NCI-H774 (cell line): ENCODE measurements at places on chromosomes 5 and 9.
A peak's percentile ranks its signal among the peaks of the same experiment; 100 is the strongest.

DNA sequence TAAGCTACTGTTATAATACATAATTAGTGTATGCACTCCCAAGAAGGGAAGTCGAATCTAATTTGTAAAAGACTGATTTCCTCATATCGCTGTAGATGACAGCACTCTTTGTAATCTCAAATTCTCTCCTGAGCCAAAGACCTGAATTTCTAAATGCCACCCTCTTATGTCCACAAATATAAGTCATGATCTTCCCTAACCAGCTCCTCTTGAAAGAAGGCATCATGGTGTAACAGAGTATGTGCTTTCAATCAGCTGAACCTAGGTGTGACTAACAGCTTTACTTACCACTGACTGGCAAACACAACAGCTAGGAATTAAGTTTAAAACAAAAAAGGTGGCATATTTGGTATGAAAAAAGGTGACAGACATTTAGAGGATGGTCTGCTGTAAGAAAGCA lies 34.0 kb upstream of the CTNNAL1 start:
- DNase-seq: no peak

- DNase-seq: peak; percentile 47
Measured at GRCh38 chr5:67648201-67648671, 451.6 kb upstream of the CD180 start.

DNA sequence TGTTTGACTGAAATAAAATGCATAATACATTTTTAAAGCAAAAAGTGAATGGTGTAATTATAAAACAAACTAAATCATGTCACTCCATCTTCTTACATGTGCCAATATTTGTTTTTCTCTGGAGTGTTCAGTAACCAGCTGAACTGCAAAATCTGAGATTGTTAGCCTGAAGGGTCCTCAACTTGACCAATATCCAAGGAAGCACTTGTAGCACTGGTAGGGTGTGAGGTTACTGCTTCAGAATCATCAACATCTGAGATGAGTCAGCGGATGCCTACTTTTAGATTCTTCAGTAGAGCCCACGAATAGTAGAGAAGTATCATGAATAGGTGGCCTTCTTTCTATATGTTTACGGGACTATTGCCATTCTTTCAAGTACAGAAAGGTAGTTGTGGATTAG lies 226.7 kb downstream of the TLE4 start:
- no peak for DNase-seq

GRCh38 chr9:105415662-105415980 lies 32.2 kb upstream of the FSD1L start:
- DNase-seq: no peak

GRCh38 chr5:143106174-143106573 lies 297.3 kb downstream of the NR3C1 start:
- no peak for DNase-seq

DNA sequence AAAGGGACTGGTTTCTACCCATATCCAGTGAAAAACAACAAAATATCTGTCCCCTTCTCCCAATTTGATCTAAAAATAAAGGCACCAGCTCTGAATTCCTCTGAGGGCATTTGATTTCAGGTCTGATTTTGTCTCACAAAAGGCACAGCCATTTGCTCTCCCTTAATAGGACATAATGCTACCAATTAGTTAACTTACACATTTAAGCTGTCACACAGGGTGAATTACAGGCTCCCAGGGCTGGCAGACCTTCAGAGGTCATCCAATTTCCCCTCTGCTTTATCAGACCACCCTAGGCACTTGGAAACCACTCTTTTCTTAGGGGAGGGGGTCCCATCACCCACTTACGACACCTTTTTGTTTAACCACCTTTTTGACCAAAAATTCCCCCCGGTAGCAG lies 319.9 kb downstream of the SPOCK1 start:
- no peak for DNase-seq

GRCh38 chr9:79259858-79260257 lies 311.9 kb upstream of the TLE4 start:
- DNase-seq: no peak

DNA sequence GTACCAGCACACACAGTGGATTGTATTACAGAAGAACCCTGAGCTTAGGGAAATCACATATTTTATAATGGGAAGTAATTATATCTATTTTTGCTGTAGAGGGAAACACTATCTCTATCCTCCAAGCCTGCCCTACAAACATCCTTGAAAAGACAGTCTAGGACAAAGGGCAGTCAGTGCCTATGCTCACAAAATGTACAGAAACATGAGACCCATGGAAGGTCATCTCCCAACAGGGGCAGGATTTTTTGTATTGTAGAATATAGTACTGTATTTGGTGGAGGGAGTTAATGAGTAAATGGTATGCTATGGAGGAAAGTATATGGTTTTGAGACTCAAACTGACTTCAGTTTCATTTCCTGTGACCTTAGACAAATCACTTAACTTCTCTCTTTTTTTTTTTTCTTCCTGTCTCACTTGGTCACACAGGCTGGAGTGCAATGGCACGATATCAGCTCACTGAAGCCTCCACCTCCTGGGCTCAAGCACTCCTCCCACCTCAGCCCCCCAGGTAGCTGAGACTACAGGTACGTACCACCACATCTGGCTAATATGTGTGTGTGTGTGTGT lies 5.8 kb upstream of the RAB14 start:
- no peak for DNase-seq

DNA sequence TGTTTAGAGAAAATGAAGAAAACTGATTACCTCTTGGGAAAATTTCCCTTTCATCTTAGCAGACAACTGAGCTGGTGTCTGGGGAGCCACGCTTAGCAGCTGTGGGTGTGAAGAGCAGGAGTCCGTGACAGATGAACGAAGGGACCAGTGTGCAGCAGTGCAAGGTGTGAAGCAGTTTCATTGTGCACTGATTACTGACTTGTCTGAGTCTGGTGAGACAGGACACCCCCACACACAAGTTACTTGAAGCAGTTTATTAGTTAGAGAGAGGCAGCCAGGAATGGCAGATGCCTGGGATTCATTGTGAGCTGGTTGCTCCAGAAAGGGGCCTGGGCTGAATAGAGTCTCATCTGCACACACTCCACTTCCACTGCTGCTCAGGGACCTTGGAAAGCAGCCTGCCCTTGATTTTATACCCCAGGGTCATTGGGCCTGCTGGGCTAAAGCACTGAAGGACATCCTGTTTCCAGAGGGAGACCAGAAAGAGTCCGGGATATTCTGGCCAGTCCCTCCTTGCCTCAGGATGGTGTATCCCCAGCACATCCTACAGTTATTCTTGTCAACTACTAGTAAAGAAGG lies 47.4 kb downstream of the FBXL7 start:
- no peak for DNase-seq

DNA sequence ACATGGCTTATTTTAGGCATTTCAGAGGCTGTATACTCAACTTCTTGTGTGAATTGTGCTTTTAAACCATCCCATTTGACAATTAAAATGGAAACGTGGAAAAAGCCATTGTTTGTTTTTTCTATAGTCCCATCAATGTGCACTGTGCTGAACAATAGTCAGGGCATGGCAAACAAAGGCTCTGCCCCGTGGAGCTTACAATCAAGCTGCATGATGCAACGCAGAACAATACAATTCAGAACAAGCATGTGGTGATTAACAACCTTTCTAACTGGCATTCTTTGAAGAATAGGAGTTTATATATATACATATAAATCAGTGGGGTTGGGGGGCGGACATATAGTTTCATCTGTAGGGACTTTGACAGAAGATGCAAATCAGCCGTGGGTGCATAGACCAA lies 2125.4 kb upstream of the WWC1 start:
- peak; percentile 52 for DNase-seq

GRCh38 chr9:121855476-121855875 lies 204.0 kb downstream of the DAB2IP start:
- no peak for DNase-seq

DNA sequence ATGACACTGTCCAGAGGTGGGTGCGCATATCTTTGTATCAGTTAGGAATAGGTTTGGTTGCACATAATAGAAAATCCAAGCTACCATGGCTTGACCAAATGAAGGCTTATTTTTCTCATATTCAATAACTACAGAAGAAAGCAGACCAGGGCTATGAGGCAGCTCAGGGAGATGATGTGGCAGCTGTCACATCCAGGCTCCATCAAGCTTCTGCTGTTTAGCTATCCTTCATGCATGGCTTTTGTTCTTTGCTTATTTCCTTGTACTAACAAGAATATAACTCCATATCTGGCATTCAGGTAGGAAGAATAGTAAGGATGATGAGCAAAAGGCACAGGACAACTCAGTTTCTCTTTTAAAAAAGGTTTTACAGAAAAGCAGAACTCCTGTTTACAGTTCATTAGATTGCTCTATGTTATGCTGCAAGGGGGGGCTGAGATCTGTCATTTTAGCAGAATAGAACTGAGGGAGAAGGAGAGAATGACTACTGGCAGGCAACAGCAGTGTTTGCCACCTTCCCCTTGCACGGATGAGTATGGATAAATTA lies 336.1 kb downstream of the MLLT3 start:
- DNase-seq: no peak

GRCh38 chr5:149134778-149135500 lies 6.4 kb upstream of the ABLIM3 start:
- no peak for DNase-seq

DNA sequence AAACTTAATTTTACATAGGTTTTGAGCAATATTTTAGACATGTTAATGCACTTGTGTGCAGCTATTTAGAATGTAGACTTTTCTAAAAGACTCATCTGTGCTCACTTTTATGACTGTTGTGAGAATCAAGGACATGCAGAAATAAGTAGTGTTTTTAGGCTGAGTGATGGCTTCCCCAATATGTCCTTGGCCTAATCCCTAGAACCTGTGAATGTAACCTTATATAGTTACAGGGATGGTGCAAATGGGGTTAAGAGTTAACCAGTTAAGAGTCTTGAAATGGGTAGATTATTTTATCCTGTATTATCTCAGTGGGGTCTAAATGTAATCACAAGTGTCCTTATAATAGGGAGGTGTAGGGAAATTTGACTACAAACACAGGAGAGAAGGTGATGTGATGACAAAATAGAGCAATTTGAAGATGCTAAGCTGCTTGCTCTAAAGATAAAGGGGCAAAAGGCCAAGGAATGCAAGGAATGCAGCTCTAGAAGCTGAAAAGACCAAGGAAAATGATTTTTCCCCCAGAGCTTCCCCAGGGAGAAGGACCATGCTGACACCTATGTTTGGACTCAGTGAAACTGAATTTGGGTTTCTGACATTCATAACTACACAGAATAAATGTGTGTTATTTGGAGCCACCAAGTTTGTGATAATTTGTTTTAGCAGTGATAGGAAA lies 298.0 kb upstream of the PAPPA start:
- no peak for DNase-seq

DNA sequence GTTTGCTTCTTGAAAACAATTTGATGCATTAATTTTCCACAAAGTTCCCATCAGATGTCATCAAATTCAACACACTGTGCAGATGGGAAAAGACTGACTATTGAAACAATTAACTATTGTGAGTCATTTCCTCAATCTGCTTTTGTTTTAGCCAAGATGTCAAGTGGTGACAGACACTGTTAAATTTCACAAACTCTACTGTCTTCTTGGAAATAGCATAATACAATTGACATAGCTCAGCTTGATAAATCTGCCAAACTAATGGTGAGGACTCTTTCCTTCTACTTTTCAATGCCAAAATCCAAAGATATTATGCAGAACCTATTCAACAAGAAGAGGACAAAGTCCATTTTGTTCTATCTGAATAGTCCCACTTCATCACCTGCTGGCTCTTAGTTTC lies 242.3 kb downstream of the CAAP1 start:
- DNase-seq: no peak

- no peak for DNase-seq
Measured at GRCh38 chr5:106415541-106415940, 1255.2 kb downstream of the EFNA5 start.

GRCh38 chr5:32017692-32018367 lies 156.3 kb downstream of the GOLPH3 start:
- DNase-seq: no peak

DNA sequence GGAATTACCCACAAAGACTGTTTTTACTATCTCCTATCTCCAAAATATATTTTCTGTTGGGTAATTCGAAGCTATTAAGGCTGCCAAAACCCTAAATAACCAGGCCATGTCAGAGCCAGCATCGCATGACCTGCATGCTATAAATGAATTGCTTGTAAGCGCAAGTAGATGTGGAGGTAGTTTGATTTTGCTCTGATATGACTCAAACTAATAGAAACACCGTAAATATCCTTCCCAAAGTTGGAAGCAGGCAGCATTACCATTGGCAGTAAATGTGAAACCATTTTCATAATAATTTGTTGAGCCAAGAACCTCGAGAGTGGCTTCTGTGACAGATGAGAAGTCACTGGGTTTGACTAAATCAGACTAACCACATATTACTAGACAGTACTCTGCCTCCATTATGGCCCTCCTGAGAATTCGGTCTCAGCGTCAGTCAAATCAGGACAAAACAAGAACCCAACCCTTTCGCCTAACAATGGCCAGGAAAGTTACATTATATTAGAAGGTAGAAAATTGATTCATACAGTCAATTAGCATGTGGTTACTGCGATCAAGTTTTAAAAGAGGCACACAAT lies 289.8 kb downstream of the SPOCK1 start:
- DNase-seq: no peak

- peak; percentile 71 for DNase-seq
Measured at GRCh38 chr9:15349892-15350761, 43.1 kb upstream of the TTC39B start.

DNA sequence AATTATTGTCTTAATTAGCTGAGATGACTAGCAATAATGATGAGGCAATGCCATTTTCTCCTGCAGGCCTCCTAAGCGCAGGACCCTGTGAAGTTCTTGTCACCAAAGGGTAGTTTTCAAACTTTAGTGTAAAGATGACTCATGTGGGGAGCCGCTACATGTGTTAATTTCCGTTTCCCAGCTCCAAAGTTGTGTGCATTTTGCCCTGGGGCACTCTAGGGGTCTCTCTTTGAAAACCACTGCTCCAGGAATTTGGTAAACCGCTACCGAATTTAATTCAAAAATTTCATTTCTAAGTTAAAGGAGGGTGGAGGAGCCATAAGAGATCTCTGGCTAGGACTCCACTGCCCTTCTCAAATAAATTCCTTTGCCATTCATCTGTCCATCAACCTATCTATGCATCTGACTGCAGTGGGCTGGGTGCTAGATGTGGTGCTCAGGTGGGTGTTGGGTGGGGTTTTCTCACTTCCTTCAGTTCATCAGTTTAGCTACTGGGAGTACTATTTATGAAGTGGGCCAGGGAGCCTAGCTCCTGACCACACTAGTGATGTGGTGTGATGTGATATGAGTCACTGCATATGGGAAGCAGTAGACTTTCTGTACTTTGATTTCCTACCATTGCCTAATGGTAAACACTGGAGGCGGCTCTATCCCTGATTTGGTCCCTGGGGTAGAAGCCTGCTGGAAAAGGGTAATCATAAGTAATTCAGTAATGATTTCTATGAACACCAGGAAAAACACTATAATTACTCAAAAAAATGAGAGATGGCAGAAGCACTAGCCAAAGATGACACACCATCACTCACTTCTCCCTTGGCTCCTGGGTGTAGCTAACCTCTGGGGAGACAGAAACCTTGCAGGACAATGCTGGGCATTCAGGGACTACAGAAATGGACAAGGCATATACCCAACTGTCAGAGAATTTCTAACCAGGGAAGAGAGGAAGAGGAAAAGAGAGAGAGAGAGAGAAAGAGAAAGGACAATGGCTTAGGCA lies 4.0 kb upstream of the ZSWIM6 start:
- no peak for DNase-seq

- DNase-seq: no peak
Measured at GRCh38 chr5:96530901-96531300, 97.9 kb upstream of the PCSK1 start.
